Psoas muscle (tissue), 8 donors: ENCODE measurements at places on chromosomes 12 and 14. TPM values are rescaled to one million over a fixed set of nuclear protein-coding genes. Genes with fewer than 3 reads are reported as not detected.

ERBB3 gene
- total RNA-seq, result 3.9 TPM

LRP6 gene
- 17.4 TPM for total RNA-seq

PDZRN4 gene
- 0.15 TPM for total RNA-seq

CD4 gene
- 4.9 TPM for total RNA-seq
